Foreskin keratinocyte (primary cell): ENCODE measurements at places on chromosomes 6 and 20. TPM values are rescaled to one million over a fixed set of nuclear protein-coding genes. Genes with fewer than 3 reads are reported as not detected.

- peak; percentile 65 for DNase-seq
Observed at GRCh38 chr20:11912659-11913415, 4.9 kb upstream of the BTBD3 start.

DNA sequence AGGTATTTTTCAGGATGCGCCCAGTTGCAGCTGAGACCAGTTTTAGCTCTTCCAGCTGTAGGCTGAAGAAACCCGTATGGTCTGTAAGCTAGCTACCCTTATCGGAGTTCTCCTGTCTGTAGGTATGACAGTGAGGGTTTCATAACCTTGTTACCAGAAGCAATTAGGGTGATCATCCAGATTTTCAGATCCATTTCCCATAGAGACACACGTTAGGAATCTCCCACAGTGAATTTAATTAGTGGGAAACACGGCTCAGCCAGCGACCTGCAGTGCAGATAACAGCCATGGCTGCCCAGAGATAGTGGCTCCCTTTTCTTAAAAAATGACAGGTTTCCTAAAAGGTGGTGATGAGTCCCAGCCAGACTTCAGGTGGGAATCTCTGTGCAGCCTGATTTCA lies 111.1 kb downstream of the BTBD3 start:
- no peak for DNase-seq

GRCh38 chr6:1765160-1765903 lies 155.6 kb downstream of the FOXC1 start:
- DNase-seq: no peak

DEFB132 gene
- total RNA-seq: not detected in 2 replicates
